ENCODE measurements at places on chromosomes 2 and 18.

GRCh38 chr2:117523267-117523666 is 291.2 kb upstream of the DDX18 start:
- no peak for DNase-seq

- no peak for DNase-seq
These were observed 48.5 kb downstream of the DGKD start for GRCh38 chr2:233402789-233403188.

DNA sequence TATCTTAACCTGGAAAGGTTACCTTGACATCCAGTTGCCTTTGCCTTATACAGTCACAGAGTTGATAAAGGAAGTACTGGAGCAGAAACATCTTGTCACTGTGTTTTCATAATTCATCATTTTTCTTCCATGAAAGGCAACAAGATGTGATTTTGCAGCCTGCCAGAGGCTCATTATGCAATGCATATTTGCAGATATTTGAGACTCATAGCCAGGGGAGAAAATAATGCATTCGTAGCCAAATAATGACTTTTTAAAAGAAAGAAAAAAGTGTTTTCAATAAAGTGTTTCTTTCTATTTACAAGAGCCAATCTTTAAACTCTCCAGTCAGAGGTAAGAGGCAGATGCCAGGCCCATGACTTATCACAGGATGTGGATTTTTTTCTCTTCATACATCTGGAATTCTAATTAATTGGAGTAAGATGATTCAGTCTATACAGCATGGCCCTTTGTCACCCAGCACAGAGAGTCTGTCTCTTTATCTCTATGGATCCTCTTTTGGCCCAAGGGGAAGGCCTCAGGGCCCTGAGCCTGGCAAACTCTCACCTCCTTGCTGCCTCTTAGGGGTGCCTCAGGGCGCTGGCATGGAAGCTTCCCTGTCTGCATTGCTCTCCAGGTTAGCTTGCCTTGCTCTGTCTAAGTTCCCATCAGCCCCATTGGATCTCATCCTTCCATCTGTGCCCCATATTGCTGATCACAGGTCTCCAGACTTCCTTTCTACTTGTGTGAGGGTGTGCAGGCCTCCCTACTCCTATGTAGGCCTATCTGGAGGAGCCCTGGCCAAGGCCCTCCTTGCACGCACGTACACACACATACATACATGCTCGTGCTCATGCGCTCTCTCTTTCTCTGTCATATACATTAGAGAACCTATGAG is 247.7 kb downstream of the TPGS2 start:
- peak; percentile 90 for DNase-seq

DNA sequence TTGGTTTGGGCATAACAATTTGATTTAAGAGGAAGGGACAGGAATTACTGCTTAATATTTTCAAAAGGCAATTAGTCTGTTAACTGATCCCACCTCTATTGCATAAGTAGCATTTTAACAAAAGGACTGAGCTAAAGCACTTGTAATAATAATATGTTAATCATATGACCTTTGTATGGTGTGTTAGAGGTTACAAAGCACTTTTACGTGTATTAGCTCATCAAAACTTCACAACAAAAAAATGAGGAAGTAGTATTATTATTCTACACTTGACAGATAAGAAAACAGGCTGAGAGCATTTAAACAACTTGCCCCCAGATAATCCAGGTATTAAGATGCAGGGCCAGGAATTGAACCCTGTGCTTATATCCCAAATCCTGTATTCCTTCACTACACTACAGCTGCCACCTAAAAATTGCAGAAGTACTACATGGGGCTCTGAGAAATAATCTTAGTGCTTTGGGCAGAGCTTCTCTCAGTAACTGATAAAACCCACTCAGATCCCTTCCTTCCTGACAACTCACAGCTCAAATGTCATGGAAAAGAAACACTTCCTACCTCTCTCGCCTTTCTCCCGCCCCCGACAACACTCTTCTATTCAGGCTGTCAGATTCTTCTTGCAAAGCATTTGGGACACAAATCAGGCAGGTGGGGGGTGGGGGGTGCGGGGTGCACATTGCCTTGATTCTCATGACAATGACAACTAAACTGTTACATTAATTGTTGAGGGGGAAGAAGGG is 20.7 kb upstream of the KCTD1 start:
- DNase-seq = no peak

- DNase-seq = no peak
These were observed 140.1 kb upstream of the NETO1 start for GRCh38 chr18:73007915-73008308.

- no peak for DNase-seq
These were observed 24.9 kb upstream of the RPIA start for GRCh38 chr2:88666576-88666975.

- DNase-seq = peak; percentile 91
These were observed at the start of gene ROCK2 for GRCh38 chr2:11344342-11344955. Gene ROCK2, minus strand, starts transcription at chr2:11344636. Its CDS starts 500 bp downstream, at chr2:11344136.
